ACHN (cell line): ENCODE measurements at places on chromosomes 2 and 18.

DNA sequence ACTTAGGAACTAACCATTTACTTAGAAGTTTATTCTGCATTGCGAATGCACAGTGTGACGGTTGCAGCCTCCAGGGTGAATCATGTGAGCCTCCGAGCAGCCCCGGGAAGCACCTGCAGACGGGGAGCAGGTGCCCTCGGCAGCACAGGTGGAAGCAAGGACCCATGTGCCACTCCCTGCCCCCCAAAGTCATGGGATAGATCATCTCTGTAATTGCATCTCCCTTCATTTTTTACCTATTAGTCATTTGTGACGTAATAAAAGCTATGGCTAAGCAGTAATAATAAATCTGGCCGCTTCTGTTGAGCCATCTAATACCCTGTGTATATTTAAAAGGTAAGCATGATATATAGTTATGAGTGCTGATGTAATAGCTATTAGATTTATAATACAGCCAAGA lies 97.2 kb downstream of the PTGR3 start:
- peak; percentile 14 for DNase-seq

- DNase-seq = no peak
Measured at GRCh38 chr2:104736026-104736425, 117.9 kb upstream of the POU3F3 start.

DNA sequence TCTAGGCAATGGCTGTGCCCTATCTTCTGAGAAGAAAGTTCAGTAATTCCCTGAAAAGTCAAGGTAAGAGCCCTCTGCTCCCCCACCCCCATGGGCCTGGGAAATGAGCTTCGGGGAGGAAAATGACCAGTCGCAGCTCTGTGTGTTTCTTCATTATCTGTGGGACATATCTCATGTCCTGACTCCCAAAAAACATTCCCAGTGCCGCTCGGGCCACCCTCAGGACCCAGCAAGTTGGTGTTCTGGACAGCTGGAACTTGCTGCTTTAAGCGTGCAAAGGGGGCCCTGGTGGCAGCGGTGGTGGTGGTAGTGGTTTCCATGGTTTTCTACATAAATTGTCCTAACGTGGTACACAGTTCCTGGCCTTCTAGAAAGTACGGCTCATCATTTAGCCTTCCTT lies 17.2 kb upstream of the PRLH start:
- no peak for DNase-seq

DNA sequence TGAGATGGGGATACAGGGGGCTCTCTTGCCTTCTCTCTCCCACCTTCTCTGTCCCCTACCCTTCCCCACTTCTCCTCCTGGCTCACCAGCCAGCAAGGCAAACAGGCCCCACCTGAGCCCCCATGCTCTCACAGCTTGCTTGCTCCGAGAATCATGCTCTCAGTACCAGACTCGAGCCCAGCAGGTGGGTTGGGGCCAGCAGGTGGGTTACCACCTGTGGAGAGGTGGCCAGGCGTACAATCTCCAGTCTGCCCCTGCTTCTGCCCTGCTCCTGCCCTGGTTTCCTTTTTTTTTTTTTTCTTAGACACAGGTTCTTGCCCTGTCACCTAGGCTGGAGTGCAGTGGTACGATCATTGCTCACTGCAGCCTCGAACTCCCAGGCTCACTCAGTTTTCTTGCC lies 214.5 kb downstream of the SH3RF3 start:
- no peak for DNase-seq

DNA sequence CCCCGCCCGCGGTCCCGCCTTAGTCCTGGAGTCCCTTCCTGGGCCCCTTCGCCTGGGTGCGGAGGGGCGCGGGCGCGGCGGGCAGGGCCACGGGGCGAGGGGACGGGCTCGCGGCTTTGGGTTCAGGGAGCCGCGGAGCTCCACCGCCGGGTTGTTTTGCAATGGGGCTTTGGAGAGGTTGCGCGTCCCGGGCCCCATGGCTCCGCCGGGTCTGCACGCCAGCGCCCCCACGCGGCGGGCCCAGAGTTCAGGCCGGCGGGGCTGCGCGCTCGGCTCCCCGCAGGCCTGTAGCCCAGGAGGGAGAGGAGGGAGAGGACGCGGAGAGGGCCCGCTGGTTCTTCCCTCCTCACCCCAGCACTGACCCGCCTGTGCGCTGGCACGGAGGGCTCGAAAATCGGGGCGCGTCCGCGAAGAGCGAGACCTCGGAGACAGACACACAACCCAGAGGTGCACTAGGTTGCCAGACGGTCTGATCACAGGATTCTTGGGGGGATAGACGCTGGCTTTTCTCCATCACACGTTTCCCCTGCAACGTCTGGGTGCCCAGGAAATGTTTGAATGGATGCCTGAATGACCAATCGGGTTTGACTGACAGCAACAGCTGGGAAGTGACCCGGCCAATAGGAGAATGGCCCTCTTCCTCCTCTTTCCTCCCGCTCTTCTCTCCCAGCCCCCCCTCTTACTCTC lies 4.9 kb upstream of the SIX2 start:
- peak; percentile 80 for DNase-seq

DNA sequence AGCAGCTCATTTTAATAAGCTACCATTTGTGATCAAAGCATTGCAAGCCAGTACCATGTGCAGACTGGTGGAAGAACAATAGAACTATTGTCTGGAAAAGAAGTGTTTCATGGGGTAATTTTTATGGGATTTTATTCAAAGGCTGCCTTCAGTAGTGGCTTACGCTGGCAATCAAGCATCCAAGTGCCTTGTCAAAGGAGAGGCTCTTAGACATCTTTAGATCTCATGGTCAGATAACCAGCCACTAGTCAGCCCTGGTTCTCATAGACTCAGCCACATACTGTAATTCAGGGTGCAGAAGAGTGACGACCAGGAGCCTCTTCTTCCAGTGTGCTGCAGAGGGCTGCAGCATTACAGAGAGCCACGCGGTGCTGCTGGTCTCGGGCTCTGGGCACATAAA lies 98.5 kb upstream of the NOSTRIN start:
- no peak for DNase-seq
